ENCODE measurements at places on chromosomes 3 and 15.
A peak's percentile ranks its signal among the peaks of the same experiment; 100 is the strongest.

GRCh38 chr3:156473341-156473740, 81.6 kb downstream of the SSR3 start:
- DNase-seq, result no peak

DNA sequence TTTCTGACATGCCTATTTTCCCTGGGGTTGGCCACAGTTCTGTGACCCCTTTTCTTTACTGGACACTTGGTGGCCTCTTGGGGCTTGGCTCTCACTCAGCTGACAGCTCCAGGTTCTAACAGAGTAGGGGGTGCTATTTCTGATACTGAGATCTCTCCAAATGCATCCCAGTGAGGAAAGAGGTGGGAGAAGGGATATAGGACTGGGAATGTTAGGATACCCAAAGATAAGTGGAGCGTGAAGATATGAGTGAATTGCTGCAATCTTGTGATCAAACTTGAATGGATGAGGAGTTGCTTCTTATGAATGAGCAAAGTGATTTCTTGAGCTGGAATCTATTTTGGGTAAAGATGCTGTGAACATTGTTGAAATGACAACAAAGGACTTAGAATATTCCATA, 74.6 kb downstream of the ATP2B2 start:
- DNase-seq, result no peak

DNA sequence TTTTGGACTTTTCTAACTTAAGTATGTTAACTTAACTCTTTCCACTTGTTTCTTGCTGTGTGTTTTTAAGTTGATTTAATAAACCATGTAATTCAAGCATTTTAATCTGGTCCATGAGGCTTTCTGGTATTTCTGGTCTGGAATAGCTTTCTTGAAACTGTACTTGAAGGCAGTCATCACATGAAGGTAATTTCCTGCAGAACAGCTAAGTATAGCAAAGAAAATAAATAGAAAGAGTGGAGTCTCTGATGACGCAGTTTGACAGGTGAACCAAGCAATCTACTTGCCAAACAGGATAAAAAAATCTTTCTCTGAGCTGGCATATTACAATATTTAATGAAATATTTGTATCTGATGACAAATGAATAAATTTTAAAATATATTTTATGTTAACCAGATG, 74.9 kb downstream of the BTLA start:
- DNase-seq, result no peak

DNA sequence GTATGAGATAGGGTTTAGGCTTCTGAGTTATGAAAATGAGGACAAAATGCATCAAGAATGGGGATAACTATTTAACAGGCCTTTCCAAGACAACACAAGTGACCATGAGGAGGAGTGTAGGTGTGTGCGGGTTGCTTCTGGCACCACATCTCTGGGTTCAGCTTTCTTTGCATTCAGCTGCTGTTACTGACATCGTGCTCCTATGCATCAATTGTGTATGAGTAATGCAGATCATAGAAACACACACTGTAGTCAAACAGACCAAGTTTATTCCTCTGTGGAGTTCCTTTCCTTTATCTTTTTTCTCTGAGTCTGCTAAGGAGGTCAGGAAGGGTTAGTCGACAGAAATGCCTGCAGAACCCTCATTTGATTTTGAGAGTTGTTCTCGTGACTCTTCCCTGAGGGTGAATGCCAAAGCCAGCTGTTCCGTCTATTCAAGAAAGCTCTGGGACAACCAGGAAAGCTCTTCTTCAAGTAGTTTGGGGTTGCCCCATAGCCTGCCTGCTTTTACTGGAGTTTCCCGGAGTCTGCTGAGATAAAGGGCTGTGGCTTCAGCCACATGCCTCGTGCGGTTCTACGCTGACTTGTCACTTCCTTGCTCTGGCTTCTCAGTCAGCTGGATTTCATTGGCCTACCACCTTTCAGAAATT, 136.7 kb upstream of the TLE3 start:
- DNase-seq, result no peak

GRCh38 chr3:174858353-174858752, 781 bp upstream of the NAALADL2 start:
- no peak for DNase-seq

GRCh38 chr3:194732617-194733016, 46.9 kb downstream of the FAM43A start:
- no peak for DNase-seq

GRCh38 chr15:55992769-55993110, 672 bp downstream of the NEDD4 start:
- DNase-seq, result no peak

DNA sequence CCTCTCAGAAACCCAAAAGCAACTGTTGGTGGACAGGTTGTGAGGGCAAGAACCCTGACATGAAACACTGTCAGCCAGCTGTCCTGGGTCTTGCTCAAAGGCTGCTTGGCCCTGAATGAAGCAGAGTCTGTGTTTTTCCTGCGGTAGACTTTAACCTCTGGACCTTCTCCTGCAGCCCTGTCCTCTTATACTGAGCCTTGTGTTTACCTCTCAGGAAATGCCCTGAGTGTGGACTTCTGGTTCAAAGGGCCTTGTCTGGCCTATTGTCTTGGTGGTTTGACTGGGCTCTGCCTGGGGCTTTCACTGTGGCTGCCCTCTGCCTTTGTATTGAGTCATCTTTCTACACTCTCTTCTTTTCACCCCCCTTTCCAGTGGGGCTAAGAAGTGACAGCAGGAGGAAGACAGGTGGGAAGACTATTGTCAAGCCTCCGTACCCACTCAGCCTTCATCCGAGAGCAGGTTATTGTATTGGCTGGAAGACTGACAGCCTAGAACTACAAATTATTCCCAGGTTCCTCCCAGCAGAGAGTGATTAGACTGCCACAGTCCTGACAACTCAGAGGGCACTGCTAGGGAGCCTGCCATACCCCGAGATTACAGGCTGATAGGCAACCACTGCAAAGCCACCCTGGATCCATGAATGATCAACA, 3.5 kb downstream of the SEC13 start:
- DNase-seq, result peak; percentile 65

GRCh38 chr15:94298364-94298763, 67.0 kb downstream of the MCTP2 start:
- no peak for DNase-seq

DNA sequence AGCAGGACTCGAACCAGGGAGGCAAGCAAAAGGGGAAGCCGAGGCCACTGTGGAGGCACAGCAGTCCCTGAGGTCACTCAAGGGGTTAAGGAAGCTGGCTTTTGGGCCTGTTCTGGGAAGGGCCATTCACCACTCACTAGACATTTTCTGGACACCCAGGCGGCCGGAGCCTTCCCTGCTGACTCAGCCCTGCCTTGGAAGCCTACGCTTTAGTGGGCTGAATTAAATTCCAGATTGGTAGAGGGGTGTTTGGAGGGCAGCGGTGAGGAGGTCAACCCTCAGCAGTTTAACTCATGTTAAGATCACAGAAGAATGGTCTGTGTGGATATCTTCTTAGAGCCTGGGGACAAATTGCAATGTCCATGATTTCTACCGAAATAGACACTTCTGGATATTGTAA, 152.8 kb downstream of the GABRG3 start:
- no peak for DNase-seq

GRCh38 chr3:127289706-127290575, 2.1 kb upstream of the PRR20G start:
- DNase-seq, result no peak

DNA sequence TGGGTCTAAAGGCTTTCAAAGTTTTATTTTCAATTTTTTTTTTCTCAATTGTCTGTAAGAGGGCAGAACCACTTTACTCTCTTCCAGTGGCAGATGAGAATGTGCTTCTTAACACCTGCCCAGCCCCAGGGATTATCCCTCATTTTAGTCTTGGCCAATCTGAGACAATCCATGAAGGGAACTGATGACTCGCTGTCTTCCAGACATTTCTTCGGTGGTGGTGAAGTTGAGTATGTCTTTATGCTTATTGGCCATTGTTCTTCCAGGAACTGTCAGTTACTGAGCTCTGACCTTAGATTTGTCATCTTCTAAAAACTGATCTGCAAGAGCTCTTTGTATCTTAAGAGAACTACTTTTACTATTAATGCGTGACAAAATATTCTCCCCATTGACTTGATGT, 139.5 kb downstream of the TJP1 start:
- DNase-seq, result no peak

- no peak for DNase-seq
Observed at GRCh38 chr15:78006567-78007205, 70.8 kb downstream of the TBC1D2B start.

DNA sequence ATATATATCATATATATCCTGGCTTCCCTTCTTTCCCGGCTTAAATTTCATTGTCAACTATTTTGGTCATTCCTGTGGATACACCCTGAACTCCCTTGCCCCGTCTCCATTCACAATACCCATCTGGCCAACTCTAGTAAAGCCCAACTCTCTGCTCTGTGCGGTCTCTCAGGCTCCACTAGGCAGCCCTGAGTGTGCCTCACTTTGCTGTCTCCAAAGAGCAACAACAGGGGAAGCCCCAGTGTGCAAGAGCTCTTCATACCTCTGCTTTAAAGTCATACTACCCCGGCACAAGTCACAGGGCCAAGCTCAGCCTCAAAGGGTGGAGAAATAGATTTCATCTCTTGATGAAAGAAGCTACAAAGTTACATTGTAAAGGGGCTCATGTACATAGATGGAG, 18.9 kb upstream of the FEM1B start:
- DNase-seq, result no peak
